ENCODE measurements at places on chromosomes 7 and 10.
A peak's percentile ranks its signal among the peaks of the same experiment; 100 is the strongest.

GRCh38 chr7:134645935-134646334 lies 718 bp upstream of the BPGM start:
- DNase-seq = no peak

DNA sequence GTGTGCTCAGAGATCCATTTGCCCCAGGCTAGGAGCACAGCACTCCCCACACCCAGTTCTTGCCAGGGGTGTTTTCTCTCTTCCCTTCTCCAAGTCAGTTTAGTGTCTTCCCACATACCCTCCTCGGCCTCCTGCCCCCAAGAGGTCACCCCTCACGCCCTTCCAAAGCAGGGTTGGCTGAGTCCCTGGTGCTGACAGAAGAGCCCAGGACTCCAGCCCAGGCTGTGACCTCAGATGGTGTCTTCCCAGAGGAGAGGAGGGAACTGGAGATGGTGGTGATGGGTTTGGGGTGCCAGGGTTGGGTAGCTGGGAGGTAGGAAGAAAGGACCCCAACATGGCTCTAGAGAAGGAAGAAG lies 19.8 kb downstream of the ZNF775 start:
- no peak for DNase-seq

DNA sequence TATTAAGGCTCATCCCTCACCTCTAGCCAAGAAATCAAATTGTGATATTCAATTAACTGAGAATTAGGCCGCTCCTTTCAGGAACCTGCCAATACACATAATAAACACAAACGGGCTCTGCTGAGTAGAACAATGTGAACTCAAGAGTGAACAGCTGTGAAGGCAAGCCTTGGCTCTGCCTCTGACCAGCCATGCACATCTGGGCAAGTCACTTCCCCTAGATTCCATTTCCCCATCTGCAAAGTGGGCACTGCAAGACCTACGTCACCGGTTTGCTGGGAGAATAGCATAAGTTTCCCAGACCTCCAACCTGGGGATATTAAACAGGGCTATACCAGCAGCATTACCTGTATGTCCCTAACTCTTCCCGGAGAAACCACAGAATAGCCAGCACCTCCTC lies 355.2 kb downstream of the TNS3 start:
- no peak for DNase-seq

DNA sequence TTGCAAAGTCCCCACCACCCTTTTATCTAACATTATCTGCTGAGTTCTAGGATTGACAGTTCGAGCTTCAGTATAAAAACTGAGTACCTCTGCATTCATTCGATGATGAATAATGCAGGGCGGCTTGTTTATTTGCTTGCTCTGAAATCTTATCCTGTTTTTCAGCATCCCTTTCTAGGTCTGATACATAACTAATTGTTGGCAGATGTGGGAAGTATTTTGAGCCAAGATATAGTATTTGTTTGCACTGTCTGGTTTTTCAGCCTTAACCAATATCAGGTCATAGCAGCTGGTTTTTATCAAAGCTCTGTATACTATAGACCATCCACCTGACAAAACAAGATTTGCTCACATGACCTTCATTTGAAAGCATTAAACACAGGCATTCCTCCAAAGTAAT lies 161.4 kb downstream of the TFEC start:
- DNase-seq = no peak

DNA sequence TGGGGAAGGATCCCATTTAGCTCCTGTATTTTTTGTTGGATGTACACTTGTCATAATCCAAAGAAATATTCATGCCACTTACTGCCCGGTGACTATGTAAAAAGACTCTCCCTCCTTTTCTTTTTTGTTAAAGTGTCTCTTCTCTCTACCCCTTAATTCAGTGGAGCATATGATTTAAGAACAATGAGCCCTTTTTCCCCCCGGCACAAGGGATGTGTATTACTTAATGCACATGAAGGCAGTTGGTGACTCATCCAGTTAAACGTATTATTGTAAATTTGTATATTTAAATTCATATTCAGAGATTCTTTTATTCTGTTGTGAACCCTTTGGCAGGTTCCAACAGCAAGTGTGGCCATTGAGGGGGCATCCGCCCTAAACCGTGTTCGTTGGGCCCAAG lies 241.9 kb downstream of the SLC25A13 start:
- no peak for DNase-seq

DNA sequence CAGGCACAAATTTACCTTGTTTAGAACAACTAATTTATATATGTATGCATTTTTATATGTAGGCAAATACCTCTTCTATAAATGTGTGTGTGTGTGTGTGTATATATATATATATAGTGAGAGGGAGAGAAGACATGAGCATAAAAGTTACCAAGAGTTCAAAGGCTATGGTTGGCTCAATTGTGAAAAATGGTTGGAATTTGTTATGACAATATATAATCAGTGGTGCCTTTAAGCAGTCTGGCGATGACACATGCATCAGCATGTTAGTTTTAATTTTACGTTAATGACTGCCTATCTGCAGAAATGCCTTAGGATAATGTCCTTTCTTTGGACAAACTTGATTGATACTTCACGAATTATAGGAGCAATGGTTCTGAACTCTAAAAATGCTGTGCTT lies 980.8 kb upstream of the LRRTM3 start:
- no peak for DNase-seq

DNA sequence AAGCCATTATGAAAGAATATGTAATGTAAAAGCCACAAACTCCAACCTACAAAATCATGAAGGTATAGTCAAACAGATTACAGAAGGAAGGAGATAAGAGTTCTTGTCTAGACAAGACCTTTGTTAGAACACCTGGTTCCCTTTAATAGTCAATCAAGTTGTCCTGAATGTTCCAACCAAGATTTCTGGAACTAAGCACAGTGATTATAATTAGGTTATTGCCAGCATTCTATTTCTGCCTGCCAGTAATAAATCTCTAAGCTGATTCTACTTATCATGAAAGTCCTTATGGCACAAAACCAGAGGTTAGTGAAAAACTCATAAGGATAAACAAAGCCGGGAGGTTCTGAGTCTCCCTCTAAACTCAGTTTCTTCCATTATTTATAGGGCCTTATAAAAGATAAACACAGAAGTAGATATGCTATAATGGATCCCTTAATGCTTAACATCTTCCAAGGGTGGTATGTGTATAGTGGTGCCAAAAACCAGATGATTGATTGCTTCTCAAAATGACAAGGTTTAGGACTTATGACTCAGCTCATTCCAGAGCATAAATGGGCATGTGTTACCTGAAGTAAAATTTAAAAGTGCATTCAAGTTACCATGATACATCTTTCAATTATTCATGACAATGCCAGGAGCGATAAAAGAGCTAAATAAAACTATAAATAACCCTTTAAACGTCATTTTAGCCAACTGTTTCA lies 237.2 kb downstream of the CSTF2T start:
- no peak for DNase-seq

DNA sequence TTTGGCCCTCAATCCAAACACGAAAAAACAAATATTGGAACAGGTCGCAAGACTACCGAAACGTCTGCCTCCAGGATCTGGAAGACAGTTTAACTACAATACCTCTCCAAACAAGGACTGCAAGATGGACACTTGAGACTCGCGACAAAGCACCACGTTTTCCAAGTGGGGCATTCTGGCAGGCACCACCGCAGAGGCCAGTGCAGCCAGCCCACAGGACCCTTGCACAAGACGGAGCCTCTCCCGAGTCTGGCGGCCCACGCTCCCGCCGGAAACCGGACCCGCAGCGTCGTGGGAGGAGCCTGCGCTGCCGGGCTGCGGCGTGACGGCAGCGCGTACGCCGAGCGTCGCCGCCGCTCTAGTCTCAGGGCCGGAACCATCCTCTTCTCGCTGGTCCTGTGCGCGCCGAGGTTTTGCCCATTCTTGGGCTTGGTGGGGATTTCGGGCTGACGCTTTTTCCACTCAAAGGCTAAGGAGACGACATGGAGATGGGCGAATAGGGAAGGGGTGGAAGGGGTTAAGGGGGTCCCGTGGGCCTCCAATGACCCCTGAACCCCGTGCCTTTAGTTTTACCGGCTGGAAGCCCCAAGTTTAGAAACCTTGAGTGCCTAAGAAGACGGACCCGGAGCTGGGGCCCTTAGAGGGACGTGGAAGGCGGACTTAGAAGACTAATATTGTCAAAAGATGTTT lies at the start of gene ORC5:
Gene ORC5, minus strand, starts transcription at position 283 of the 690 bp plus-strand sequence. Its CDS starts 109 bp downstream, at position 174.
- DNase-seq = peak; percentile 76

DNA sequence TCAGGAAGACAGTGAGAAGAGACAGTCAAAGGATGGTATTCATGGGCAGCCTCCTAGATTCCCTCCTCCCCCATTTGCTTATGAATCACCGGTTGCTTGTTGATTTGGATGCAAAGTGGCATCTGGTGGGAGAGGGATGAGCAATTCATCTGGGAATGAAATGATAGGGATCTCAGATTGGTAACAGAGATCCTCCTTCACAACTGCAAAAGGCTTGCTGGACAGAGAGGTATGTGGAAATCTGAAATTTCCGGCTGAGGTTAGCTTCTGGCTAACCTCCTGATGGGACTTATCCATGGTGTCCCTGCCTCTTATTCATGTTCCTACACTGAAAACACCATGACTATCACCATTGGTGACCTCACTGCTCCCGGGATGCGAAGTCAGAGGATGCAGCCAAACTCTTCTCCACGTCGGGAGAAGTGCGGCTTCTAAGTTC lies 48.4 kb upstream of the PODXL start:
- no peak for DNase-seq

- DNase-seq = no peak
These were observed 726 bp upstream of the HOXA9 start for GRCh38 chr7:27165996-27166530.

- no peak for DNase-seq
These were observed 63.5 kb upstream of the VKORC1L1 start for GRCh38 chr7:65809259-65809981.

- no peak for DNase-seq
These were observed 142.8 kb downstream of the GLCCI1 start for GRCh38 chr7:8111282-8111960.

GRCh38 chr7:33582533-33582932 lies 322.8 kb upstream of the BMPER start:
- no peak for DNase-seq

- DNase-seq = peak; percentile 38
These were observed 766 bp upstream of the ZMYND11 start for GRCh38 chr10:134247-135131.

GRCh38 chr7:18828994-18829857 lies 288.2 kb downstream of the TWIST1 start:
- DNase-seq = no peak

- DNase-seq = no peak
These were observed 31.3 kb downstream of the CH25H start for GRCh38 chr10:89175816-89176215.

GRCh38 chr10:27192284-27192683 lies 37.1 kb downstream of the MASTL start:
- DNase-seq = no peak

DNA sequence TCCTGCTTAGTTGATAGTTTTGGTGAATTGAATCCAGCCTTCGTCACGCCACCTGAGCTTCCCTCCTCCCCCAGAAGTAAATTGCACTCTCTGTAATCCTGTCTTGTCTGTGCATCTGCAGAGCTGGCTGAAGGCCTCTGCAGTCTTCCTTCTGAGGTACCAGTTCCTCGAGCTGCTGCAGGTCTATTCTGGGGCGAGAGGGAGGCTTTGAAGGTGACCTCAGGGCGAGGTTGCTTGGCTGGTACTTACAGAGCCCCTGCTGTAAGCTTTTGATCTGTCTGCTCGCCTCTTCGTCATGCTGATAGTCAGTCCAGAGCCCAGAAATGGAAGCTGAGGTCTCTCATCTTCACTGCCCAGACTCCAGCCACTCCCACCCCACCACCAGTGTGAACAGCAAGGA lies 513.6 kb upstream of the FOXK1 start:
- DNase-seq = no peak

- DNase-seq = peak; percentile 13
These were observed 47.3 kb upstream of the INSYN2A start for GRCh38 chr10:127243490-127244272.

- no peak for DNase-seq
These were observed 56.5 kb upstream of the AGMO start for GRCh38 chr7:15618275-15618674.

- no peak for DNase-seq
These were observed 82.1 kb downstream of the USP6NL start for GRCh38 chr10:11529276-11529903.

- no peak for DNase-seq
These were observed 640.0 kb downstream of the IPMK start for GRCh38 chr10:57627642-57628178.

- no peak for DNase-seq
These were observed 239.6 kb upstream of the STEAP1 start for GRCh38 chr7:89914711-89915110.

DNA sequence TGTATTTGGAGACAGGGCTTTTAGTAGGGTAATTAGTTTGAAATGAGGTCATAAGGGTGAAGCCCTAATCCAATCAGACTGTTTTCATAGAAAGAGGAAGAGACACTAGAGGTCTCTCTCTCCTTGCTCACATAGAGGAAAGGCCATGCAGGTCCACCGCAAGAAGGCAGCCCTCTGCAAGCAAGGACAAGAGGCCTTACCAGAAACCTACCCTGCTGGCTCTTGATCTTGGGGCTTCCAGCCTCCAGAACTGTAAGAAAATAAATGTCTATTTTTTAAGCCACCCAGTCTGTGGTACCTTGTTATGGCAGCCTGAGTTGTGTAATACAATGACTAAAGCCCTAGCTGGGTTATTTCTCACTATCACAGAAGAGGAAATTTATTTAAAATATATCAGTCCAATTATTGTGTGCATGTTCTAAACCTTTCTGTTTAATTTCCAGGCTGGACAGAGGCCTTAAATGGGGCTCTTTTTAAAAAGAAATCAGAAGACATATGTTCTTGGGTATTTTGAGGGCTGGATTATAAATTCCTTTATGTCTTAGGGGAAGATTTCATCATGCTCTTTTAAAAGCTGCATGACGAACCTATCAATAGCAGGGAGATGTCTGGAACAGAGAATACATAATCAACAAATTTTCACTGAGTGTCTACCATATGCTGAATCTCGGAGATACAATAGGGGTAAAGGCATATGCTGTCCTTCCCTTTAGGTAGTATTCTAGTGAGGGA lies 12.9 kb upstream of the TMEM26 start:
- DNase-seq = no peak

GRCh38 chr7:50446542-50446960 lies 3.6 kb downstream of the FIGNL1 start:
- no peak for DNase-seq

DNA sequence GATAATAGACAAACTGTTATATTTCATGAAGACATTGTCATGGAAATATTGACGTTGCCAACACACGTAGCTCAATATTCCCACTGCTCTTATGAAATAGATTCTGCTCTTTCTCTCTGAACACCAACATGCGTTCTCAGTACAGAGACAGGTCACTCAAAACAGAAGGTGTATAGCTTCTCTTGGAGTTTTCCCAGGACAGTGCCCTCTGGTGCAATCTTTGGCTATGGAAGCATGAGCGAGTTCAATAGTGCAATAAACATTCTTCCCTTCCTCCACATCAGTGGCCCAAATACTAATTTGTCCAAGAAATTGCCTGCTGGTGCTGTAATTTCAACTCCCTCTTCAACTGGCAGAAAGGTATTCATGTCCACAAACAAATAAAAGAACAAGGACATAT lies 145.3 kb downstream of the MAGI2 start:
- DNase-seq = no peak
